Activated CD8-positive, alpha-beta memory T cell treated with anti-CD3 and anti-CD28 coated beads for 1 hour (primary cell): ENCODE measurements at places on chromosomes 7 and 10.

DNA sequence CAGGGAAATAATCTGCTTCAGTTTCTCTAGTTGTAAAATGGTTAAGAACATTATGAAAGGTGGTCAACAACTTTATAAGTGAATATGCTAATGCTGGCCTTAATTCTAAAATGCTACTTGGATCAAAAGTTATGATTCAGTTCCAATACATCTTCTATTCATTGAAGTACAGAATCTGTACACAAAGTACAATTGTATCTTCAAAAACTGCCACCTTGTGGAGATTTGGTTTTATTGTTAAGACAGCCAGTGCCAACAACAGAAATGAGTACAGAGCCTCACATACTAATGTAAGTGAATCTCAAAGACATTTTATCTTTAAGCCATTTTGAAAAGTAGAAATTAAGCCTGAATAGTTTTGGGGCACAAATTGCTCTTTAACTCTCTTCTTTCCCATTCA is 194.0 kb downstream of the CFTR start:
- DNase-seq = no peak

- no peak for DNase-seq
Measured at GRCh38 chr10:91103384-91104192, 116.9 kb upstream of the PCGF5 start.

GRCh38 chr7:139651308-139651707 is 126.5 kb downstream of the HIPK2 start:
- DNase-seq = no peak

DNA sequence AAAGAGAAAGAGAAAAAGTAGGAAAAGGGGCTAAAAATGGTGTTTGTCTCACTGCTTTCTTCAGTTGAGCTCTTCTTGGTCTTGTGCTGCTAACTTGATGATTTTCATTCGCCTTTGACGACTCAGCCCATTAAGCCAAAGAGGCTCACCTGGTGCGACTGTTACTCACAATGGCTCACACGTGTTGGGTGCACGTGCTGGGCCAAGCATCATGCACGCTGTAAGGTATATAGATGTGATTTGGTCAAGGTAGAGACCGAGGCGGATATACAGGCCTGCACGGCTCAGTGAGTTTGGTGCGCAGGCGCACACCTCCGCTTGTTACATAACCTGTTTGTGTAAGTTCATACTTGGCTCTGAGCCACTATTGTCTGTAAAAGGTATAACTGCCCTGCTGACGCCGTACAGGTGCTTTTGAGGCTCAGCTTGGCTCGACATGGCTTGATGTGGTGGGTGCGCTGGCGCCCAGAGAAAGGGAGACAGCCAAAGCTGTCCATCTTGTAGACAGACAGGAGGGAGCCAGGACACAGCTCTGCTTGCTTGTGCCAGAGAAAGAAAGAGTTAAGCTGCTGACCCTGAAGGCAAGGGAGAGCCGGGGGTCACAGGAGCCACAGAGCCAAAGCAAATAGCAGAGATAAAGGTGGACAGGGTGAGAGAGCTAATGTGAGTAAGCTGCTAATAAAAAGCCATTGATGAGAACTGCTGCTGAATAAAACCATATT is 33.6 kb downstream of the ANKRD16 start:
- no peak for DNase-seq

DNA sequence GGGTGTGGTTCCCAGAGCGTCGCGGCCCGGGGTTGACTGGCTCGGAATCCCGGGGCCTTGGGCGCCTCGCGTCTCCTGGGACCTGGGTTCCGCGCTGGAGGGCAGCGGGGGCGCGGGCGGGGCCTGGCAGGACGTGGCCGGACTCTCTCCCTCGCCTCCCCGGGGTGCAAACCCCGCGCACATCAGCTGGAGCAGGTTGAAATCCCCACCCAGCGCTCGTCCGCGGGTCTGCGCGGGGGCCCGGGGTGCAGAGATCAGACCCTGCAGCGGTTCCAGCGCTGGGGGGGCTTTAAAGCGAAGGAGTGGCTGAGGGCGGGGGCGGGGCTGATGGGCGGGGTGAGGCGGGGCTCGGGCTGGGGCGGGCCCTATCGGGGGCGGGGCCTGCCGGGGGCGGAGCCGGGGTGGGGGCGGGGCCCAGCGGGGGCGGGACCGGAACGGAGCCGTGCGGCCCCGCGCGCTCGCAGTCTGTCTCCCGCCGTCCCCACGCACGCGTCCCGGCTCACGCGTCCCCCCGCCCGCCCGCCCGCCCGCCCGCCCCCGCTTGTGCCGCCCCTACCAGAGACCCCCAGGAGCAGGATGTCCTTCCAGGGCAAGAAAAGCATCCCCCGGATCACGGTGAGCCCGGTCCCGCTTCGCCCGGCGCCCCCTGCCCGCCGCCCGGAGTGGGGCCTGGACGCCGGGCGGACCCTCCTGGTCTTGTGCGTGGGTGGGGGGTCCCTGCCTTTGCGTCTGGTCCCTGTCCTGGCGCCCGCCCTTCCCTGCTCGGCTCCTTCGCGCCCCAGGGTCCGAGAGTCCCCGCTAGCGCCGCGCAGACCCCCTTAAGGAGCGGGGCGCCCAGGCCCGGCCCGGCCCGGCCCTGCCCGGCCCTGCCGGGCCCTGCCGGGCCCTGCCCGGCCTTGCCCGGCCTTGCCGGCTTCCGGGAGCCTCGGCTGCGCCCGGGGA is at the start of gene DPYSL4:
Gene DPYSL4 (plus strand): TSS at position 461 of the 942 bp plus-strand sequence. CDS start 116 bp downstream, at position 577.
- DNase-seq = peak; percentile 23

DNA sequence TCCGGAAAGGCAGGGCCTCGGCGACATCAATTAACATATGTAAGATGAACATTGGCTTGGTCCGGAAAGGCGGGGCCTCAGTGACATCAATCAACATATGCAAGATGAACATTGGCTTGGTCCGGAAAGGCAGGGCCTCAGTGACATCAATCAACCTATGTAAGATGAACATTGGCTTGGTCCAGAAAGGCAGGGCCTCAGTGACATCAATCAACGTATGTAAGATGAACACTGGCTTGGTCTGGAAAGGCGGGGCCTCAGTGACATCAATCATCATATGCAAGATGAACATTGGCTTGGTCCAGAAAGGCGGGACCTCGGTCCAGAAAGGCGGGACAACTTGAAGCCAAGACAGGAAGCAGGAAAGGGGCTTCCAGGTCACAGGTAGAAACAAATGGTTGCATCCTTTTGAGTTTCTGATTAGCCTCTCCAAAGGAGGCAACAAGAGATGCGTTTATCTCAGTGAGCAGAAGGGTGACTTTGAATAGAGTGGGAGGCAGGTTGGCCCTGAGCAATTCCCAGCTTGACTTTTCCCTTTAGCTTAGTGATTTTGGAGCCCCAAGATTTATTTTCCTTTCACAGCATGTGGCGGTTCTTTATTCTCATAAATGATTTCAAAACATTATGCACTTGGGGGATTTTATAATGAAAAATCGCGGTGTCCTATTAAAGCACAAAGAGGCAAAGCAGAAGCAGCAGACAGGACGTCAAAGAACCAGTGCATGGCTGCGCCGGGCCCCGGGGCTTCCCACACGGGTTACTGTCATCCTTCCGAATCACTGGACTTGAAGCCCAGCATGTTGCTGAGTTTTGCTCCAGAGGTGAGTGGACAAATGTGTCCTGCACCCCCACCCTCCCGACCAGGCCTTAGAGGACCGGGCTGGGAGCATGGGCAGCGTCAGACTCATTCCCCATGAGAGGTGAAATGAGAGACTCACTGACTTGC is 43.1 kb upstream of the EN2 start:
- no peak for DNase-seq

DNA sequence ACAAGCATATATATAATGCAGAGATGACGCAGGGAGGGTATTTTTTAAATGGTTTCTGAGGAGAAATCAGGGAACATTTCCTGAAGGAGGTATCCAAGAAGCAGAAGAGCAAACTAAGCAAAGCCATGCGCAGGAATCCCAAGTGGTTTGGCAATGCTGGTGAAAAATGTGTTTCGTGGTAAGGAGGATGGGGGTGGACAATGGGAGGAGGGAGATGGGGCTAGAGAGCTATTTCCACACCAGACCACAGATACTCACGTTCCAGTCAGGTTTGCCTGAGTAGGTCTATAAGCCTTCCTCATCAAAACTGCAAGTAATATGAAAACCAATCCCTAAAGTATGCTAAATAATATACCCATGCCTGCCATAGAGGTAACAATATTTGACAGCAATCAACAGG is 223.7 kb upstream of the MKLN1 start:
- DNase-seq = no peak

DNA sequence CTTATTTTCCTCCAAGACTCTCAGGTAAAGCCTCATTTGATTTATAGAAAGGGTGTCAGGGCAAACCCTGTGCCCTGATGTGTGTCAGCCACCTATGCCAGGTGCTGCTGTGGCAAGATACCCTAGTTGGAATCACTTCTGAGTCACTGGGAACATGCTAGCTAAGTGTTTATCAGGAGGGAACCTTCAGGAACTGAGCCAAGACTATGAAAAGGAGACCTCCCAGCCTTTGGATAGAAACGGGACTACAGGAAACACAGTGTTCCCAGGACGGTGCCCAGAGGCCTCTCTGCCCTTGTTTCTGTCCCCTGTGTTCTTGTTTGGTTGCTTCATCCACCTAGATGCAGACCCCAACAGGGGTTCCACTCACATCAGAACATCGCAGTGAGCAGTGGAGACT is 28.5 kb downstream of the CNNM1 start:
- DNase-seq = no peak

- DNase-seq = no peak
Measured at GRCh38 chr7:135726276-135726788, 1.7 kb downstream of the SLC13A4 start.

DNA sequence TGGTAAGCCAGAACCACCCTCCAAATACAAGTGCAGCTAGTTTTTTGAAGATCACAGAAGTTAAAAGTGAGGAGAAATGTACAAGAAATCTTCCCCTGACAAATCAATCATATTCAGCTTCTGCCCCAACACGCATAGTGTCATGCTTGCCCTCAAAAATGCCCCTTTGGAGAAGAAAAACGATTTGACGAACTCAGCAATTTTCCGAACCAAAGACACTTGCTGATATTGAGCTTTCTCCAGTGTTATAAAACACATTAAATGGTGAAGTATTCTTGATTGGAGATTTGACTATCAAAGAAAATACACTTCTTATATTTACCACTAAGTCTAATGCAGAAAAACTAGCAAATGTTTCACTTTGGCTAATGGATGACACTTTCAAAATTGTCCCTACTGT is 195.5 kb downstream of the ETV1 start:
- DNase-seq = no peak

- no peak for DNase-seq
Measured at GRCh38 chr10:34049887-34050286, 715.4 kb upstream of the NRP1 start.

- DNase-seq = no peak
Measured at GRCh38 chr10:2576892-2577291, 490.5 kb upstream of the PFKP start.

GRCh38 chr10:102919246-102919959 is 1.3 kb downstream of the CNNM2 start:
- no peak for DNase-seq

DNA sequence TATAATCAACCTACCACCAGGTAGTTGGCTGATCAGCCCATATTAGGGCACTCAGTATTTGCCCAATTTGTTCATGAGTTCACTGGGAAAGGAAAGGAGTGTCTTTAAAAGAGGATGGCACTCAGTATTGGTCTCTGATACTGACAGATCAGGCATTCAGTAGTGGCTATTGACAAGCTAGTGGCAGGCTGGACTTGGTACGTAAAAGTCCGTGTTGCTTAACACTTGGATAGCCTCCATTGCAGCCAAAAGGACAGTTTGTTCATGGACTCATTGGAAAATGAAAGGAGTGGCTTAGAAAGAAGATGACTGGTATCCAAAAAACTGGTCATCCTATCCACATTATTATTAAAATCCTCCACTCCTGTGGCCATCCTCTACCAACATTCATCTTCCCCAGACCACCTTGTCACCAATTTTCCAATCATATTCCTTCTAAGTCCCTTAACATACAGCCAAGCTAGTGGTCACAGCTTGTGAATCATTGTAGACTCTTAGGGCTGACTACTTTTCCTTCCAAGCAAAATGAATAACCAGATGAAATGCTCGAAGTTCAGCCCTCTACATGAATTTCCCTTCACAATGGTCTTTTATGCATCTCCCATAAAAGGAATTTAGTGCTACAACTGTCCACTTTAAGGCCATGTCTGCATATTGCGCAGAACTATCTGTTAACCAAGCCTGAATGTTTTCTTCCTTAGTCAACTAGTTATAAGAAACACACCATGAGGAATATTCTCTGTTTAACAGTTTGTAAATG is 78.6 kb upstream of the MAGI2 start:
- DNase-seq = no peak

GRCh38 chr10:35644050-35644950 is 2.2 kb upstream of the FZD8 start:
- DNase-seq = no peak

GRCh38 chr10:63917363-63917762 is 396.2 kb downstream of the REEP3 start:
- no peak for DNase-seq

DNA sequence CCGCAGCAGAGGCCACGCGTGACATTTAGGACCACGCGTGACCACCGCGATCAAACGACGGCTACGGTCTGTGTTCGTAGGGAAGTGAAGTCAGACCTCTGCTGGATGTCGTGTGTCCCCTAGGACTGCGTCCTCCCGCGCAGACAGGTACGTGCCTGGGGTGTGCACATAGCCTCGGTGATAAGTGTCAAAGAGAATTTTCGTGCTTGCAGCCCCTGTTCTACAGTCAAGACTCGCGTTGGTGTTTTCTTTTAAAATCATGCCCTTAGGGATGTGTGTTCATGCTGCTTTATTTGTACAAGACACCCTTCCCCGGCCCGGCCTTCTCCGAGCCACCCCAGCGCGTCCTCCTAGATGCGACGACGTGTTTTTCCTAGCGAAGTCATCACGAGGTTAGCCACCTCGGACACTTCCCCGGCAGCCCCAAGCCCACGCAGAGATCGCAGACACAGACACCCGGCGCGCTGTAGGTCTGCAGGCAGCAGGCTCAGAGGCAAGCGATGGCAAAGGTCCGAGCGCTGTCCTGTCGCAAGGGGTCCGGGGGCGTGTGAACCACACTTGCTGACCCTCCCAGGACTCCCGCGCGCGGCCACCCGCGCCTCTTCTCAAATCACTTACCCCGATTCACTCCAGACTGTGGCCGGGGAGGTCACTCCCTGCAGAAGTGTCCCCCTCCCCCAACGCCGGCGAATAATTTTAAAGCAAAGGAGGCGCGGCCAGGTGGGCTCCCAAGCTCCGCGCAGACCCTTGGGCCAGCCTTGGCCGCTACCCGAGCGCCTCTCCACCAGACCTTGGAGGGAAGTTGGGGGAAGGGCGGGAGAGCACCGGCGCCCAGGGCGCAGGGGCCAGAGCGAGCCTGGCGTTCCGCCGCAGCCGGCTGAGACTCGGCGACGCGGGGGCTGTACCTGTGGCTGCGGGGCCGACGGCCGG is 552 bp downstream of the MKX start:
- DNase-seq = no peak

DNA sequence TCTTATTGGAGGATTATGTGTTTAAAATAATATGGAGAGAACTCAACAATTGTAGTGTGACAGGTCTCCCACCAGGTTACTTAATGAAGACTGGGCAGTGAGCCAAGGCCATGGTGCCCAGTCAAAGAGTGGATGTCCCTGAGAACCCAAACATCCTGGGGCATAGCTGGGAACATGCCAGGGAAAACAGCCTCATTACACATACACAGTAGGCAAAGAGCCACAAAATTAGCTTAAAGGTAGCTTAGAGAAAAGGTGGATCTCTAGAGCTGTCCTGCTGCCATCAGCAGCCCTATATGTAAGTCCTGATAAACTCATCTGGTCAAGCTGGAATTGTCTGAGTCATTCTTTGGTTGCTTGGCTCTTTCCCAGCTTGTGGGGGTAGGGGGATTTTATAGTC is 287.8 kb downstream of the PHF14 start:
- no peak for DNase-seq
